AG09309 (cell line): ENCODE measurements at places on chromosomes 11 and 22.

DNA sequence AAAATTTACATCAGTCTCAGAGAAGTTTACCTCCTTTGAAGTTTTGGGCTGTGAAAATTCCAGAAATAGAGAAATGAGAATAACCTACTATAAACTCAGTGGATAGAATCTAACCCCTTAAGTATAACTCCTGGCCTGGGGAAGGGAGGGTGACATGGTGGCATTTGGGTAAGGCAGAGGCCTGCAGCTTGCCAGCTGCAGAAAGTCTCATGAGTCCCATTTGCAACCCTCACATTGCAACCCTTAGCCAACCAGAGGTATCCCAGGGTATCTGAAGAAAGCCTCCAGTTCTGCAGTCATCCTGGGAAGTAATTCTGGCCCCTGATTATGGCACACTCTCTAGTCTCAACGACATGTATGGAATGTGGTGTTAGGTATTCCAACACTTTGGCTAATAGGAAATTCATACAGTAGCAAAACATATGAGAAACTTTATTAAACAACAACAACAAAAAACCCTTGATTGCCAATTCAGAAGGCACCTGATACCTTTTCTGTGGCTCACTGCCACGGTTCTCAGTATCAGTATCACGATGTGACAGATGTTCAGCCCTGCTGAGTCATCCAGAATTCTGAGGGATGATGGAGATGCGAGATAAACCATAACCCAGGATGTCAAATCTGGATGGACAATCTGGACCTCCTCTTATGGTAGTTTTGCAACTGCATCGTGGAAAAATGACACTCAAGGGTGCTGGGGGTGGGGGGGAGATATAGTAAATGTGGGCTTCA is 743.4 kb downstream of the NELL1 start:
- no peak for DNase-seq

DNA sequence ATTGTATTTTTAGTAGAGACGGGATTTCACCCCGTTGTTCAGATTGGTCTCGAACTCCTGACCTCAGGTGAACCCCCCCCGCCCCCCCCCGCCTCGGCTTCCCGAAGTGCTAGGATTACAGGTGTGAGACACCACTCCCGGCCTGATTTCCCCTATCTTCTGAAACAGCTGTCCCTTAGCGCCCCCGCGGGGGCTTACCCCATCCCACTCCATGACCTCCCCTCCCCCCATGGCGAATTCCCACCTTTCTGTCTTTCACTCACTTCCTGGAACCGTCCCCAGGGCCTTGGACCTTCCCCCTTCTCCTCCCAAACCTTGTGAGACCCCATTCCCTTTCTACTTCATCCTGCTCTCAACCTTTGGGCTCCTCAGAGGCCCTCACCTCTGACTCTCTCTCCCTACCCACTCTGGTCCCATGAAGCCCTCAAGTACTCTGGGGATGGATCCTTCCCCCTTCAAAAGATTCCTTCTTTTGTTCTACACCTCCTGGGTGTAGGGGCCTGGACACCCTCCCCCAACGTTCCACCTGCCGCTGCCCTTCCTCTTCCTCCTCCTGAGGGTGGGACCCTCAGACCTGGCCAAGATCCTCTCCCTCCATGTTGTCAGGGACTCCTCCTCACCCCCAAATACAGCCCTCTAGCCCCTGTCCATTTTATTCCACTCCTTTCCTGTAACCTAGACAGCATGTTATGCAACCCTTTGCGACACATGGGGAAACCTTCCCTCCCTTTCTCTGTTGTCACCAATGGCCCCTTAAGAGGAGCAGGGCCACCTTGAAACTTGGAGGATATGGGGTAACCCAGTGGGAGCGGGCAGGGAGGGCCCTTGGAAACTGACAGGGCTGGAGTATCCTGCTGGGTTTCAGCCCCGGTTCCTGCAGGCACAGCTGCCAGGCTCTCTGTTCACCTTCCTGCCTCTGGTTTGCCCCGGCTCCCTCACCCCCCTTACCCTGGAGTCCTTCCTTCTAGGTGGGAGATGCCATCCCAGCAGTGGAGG is 1.1 kb downstream of the PRDX5 start:
- no peak for DNase-seq

GRCh38 chr11:3003396-3004231 is 11.5 kb upstream of the NAP1L4 start:
- no peak for DNase-seq

- DNase-seq, result no peak
These were observed 2.5 kb upstream of the RCOR2 start for GRCh38 chr11:63919267-63920125.

DNA sequence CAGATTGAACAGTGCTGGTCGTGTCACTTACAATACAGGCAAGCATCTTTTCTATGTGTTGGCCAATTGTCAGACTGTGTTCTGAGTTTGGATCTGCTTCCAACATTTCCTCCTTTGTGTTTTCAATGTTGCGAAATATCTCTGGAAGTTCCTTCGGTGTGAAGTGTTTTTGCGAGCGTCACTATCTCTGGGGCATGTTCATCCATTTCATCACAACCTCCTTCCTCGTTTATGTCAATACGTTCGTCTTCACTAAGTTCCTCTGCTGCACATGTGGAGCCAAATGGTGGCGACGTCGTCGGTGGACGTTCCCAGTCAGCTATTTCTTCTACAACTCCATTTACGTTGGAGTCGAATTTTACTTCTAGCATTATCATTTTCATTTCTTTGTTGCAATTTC is 100.2 kb upstream of the LMO1 start:
- no peak for DNase-seq

DNA sequence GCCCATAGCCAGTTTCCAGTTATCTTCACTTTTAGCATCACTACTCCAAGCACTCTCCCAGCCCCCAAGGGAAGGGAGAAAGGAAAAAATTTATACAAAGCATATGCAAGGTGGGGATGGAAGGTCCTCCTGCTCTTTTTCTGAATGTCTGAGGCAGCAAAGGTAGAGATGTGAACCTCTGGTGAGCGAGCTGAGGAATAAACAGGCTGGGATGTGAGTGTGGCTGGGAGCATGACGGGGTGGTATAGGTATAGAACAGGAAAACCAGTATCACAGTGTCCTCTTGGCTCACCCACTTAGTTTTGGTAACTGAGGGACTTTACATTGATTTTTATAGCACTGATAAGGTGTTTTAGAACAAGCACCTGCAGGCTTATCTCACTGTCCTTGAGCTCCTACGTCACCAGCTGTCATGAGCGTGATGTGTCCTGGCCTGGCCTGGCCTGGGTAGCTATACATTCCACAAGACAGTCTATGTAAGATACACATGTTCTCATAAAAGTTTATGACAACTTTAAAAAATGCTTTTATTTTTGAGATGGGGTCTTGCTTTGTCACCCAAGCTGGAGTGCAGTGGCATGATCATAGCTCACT is 10.3 kb upstream of the POLD3 start:
- DNase-seq, result no peak

- DNase-seq, result no peak
These were observed 12.4 kb upstream of the DAGLA start for GRCh38 chr11:61667684-61668305.

- peak; percentile 80 for DNase-seq
These were observed 27.6 kb upstream of the APLP2 start for GRCh38 chr11:130042093-130042591.

GRCh38 chr22:39236321-39237317 is 8.2 kb downstream of the PDGFB start:
- DNase-seq, result no peak

DNA sequence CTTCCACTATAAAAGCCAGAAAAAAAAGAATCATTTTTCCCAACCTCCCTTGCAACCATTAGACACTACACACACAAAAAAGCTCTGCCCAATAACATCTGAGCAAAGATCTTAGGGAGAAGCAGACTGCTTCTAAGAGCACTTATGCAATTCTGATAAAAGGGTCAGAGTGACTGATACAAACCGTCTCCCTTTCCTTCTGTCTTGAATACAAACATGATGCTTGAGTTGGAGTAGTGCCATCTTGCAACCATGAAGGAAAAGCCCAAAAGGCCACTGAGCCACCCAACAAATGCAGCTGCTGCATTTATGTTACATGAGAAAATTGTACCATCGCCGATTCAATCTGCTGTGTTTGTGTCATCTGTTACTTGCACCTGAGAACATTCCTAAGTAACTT is 47.6 kb upstream of the EED start:
- no peak for DNase-seq

DNA sequence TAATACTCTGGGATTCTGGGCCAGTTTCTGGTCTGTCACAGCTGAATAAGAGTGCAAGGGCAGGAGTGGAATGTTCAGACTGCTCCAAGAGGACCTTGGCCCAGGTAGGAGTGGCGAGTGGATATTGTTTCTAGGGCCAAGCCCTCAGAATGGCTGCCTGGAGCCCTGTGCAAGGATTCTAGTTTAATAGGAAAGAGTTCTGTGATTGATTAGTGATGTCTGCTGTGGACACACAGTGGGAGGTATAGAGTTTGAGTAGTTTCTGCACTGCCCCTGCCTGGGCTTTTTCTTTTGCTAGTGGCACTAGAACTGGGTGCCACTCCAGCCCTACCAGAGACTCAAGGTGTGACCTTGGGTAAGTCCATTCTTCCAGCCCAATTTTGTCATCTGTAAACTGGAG is 9.7 kb upstream of the MPPED1 start:
- no peak for DNase-seq

DNA sequence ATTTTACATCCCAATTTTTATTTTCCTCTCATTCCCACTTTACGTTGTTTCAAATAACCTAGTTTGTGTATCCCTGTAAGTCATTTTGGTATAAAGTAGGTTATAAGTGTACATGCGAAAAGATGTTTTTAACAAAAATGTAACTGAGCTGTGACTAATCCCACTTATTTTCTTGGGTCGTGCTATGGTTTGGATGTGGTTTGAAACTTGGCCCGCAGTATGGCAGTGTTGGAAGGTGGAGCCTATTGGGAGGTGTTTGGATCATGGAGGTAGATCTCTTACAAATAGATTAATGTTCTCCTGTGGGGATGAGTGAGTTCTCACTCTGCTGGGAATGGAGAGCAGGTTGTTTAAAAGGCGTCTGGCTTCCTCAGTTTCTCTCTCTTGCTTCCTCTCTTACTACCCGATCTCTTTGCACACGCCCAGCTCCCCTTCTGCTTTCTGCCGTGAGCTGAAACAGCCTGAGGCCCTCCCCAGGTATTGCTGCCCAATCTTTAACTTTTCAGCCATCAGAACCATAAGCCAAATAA is 7.2 kb downstream of the RPL27A start:
- DNase-seq, result no peak

DNA sequence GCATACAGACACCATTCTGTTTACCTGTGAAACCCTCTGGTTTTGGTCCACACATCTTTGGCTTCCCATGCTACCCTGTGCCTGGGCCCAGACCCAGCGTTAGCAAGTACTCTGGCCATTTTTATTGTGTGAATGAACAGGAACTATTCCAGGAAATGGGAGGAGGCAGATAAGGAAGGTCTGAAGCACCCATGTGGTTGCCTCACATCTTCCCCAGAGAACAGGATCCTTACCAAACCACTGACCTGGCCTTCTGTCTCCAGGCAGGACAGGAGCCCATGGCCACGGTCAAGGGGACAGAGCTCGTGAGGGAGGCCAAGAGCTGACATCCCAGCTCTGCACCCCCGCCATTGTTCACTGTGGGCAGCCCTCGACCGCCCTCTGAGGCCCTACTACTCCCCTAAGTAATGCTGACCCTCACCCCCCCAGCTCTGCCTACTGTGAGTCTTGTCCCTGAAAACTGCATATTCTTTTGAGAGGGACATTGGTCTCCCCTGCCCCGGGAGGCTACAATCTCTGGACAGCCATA is 97.7 kb upstream of the TP53I11 start:
- no peak for DNase-seq

GRCh38 chr11:103055221-103055890 is 36.6 kb downstream of the DCUN1D5 start:
- DNase-seq, result no peak

- no peak for DNase-seq
These were observed 22.4 kb downstream of the DUSP8 start for GRCh38 chr11:1549338-1550330.

GRCh38 chr11:107592813-107593212 is 1.9 kb downstream of the ELMOD1 start:
- no peak for DNase-seq

DNA sequence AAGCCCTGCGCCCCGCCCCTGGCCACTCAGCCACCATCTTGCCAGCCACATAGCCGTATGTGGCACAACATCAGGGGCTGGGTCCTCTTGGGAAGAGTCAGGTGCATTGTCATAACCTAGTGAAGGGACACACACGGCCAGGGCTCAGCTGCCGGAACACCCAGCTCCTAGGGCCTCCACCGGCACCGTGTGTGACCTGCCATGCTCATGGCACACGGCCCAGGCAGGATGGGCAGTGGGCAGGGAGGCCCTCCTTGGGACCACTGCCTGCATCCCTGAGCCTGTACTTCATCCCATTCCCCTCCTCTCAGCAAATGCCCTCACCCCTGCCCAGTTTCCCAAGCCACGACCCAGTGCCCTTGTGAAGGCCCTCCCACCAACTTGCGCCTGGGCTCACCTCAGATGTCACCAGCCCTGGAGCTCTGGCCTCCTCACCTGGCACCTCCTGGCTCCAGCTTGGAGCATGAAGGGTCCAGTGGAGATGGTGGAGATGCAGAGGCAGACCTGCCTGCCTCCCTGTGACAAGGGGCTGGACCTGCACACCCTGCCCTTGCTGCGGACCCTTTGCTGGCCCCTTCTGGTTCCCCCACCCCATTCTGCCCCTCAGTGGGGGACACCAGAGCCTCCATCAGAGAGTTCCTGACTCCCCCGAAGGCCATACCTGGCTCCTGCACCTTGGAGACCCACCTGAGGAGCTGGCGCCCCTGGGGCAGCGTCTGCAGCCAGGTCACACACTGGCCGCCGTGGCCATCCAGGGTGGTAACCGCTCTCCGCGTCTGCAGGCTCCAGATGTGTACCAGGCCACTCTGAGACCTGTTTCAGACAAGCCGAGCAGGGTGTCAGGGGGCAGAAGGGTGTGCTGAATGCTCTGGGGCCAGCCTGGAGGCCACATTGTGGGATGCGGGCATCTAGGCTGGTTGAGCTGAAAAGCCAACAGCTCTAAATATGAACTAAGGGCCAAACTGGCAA is 34.5 kb downstream of the GNB1L start:
- DNase-seq, result no peak

GRCh38 chr11:45501392-45502225 is 163.8 kb downstream of the CHST1 start:
- no peak for DNase-seq
